ENCODE measurements at places on chromosomes 7 and 10. TPM values are rescaled to one million over a fixed set of nuclear protein-coding genes. Genes with fewer than 3 reads are reported as not detected.

PIP4K2A gene
- total RNA-seq, result 18.1 TPM

- DNase-seq, result peak; percentile 86
These were observed 27.5 kb downstream of the PVRIG start for GRCh38 chr7:100247152-100247757.

- DNase-seq, result no peak
These were observed 442.8 kb upstream of the NRP1 start for GRCh38 chr10:33777223-33777622.

GRCh38 chr7:65967361-65968155 lies 14.5 kb downstream of the GUSB start:
- DNase-seq, result no peak

PSMC2 gene
- total RNA-seq, result 353 TPM

SFRP4 gene
- total RNA-seq, result not detected

GRCh38 chr10:35594115-35595079 lies 10.7 kb upstream of the GJD4 start:
- DNase-seq, result no peak

DNA sequence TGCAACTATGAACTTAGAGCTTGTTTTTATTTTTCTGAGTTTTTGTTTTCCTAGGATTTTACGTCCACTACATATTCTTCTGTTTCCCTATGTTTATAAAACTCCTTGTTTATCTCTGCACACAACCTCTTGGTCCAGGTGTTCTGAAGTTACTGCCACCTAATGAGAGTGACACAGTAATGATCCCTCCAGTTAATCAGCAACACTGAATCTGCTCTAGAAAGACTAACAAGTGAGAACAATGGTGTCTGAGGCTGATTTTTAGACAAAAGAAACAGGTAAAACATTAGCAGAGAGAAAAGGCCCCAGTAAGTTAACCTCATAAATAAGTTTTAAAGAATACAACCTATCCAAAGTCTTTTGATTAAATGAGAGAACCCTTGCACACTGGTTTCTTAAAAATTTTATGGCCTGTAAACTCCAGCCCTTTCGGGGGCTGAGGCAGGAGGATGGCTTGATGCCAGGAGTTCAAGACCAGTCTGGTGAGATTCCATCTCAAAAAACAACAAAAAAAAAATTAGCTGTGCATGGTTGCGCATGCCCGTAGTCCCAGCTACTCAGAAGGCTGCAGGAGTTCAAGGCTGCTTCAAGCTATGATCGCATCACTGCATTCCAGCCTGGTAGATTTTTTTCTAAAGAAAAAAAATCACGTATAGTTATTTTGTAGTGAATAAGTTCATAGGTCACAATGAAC lies 397.6 kb downstream of the MAGI2 start:
- no peak for DNase-seq

DNAJC12 gene
- total RNA-seq, result 2.3 TPM

HELLS gene
- 65.8 TPM for total RNA-seq

GFRA1 gene
- 8.6 TPM for total RNA-seq

- peak; percentile 16 for DNase-seq
These were observed 6.9 kb downstream of the KLF6 start for GRCh38 chr10:3777981-3778691.

- no peak for DNase-seq
These were observed 1260.3 kb downstream of the XPNPEP1 start for GRCh38 chr10:108662975-108663374.

- DNase-seq, result peak; percentile 10
These were observed 154.3 kb downstream of the ELAPOR2 start for GRCh38 chr7:86904949-86905834.

GRCh38 chr7:4722308-4722707 lies 40.2 kb downstream of the FOXK1 start:
- no peak for DNase-seq

LOXL4 gene
- total RNA-seq, result 20.8 TPM

SHH gene
- not detected for total RNA-seq

TMEM196 gene
- not detected for total RNA-seq

- peak; percentile 17 for DNase-seq
These were observed 71.4 kb downstream of the TMEM270 start for GRCh38 chr7:73932364-73932763.

IFIT2 gene
- total RNA-seq, result 2.2 TPM

GRCh38 chr10:127148933-127149220 lies 47.5 kb downstream of the INSYN2A start:
- peak; percentile 87 for DNase-seq

LBX1 gene
- not detected for total RNA-seq

DNA sequence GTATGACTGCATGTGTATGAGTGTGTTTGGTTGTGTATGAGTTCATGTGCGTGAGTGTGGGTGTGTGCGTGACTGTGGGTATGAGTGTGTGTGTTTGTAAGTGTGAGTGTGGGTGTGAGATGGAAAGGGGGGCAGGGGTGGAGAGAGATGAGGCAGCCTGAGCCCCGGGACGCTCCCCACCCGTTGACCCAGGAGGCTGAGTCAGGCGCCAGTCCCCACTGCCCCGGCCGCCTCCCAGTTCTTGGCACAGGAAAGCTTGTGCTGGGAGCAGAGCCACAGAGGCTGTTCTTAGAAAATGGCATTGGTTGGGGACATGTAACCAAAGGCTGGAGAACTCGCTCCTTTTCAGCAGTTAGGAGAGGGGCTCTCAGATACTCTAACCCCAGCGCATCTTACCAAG lies 27.8 kb upstream of the NUB1 start:
- DNase-seq, result peak; percentile 61

GRCh38 chr7:84188786-84189405 lies 5.7 kb downstream of the SEMA3A start:
- DNase-seq, result peak; percentile 32

ANKRD61 gene
- under 0.01 TPM for total RNA-seq

DNA sequence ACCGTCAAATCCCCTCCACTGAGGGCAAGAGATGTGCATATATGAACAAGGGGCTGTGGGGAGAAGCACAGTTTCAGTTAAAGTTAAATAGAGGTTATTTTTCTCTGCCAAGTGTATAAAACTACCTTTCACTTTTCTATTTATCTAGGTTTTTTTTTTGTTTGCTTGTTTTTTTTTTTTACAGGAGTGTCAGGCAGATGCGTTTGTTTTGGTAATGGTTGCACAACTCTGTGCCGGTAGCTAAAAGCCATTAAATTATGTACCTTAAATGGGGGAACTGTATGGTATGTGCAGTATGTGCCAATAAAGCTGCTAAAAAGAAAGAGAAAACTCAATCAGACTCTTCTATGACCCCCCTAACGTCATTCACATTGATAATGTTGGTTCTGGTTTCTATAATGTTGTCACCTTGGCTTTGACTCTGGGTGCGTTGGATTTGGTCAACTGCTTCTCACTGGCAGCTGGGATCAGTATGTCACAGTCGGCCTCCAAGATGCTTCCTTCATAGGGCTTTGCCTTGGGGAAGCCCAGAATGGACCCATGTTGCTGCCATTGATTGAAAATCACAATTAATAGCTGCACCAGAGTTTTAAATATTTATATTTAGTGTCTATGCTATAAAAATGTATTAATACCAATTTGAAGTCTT lies 34.2 kb downstream of the GLUD1 start:
- DNase-seq, result no peak

GRCh38 chr10:73892310-73893030 lies 18.1 kb upstream of the CAMK2G start:
- DNase-seq, result peak; percentile 72

DNA sequence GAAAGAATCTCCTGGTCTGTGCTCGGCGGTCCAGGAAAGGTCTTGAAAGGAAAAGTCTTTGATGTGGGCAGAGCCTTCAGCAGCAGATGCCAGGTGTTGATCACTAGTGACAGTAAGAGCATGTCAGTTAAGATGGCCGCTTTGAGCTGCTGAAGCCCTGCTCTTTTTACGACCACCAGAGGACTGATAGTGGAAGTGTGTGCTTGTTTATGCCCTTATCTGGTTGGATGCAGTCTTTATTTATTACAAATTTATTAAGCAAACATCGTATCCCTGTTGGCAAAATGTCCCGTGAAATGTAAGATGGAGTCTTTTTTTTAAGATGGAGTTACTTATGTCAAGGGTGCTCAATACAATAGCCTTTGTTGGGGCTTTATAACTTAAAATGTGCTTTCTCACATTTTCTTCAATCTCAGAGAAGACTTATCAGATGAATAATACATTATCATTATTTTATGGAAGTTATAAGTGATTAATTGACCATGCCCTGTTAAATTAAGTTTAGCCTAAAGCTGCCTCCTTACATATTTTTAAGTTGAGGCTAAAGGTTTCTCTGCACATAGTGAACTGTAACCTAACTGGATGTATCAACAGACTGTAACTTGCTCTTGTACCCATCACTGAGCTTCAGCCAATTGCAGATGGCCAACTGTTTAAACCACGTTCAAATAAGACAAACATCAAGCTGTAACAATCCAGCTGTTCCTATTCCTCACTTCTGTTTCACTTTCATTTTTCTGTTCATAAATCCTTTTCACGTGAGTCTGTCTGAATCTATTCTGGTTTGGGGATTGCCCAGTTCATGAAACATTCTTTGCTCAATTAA lies 97.4 kb upstream of the PIK3CG start:
- peak; percentile 90 for DNase-seq

XRCC2 gene
- total RNA-seq, result 5.6 TPM

GRCh38 chr7:107113866-107114265 lies 54.9 kb upstream of the HBP1 start:
- DNase-seq, result no peak

HPSE2 gene
- total RNA-seq, result not detected

- no peak for DNase-seq
These were observed 531.2 kb upstream of the GHITM start for GRCh38 chr10:83607959-83608745.

DNA sequence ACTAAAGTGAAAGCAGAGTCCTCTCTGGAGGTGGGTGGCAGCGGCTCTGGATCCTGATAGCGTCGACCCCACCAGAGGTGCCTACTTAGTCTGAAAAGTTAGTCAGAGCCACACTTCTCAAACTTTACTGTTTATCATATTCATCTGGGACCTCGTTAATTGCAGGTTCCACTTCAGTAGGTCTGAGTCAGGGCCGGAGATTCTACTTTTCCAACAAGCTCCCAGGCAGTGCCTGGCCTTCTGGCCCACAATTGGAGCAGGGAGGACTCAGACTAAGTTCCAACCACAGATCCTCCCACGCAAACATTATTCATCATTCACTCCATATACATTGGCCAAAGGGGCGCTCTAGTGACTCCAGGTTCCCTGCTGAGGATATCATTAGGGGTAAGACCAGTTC lies 78.1 kb downstream of the VSTM4 start:
- peak; percentile 56 for DNase-seq

- no peak for DNase-seq
These were observed 37.3 kb upstream of the EXOC6 start for GRCh38 chr10:92810934-92811532.

DNA sequence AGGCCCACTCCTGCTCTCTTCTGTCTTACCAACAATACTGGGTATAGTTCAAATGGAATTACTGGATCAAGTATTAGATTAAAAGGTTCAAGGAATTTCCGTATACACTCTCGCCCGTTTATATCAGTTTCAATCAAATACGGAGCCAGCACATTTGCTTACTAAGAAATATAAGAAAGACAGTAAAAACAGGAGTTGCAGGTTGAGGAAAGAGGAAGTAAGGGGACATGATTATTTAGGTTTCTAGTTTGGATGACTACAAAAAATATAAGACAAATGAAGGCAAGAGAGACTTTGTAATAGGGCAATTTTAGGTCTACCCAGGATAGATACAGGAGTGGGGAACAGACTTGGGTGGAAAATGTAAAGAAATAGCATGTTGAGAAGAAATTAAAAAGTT lies 109.9 kb upstream of the ABI1 start:
- no peak for DNase-seq

GRCh38 chr7:82018226-82018625 lies 248.4 kb upstream of the HGF start:
- DNase-seq, result peak; percentile 19

PDK4 gene
- under 0.01 TPM for total RNA-seq

DNA sequence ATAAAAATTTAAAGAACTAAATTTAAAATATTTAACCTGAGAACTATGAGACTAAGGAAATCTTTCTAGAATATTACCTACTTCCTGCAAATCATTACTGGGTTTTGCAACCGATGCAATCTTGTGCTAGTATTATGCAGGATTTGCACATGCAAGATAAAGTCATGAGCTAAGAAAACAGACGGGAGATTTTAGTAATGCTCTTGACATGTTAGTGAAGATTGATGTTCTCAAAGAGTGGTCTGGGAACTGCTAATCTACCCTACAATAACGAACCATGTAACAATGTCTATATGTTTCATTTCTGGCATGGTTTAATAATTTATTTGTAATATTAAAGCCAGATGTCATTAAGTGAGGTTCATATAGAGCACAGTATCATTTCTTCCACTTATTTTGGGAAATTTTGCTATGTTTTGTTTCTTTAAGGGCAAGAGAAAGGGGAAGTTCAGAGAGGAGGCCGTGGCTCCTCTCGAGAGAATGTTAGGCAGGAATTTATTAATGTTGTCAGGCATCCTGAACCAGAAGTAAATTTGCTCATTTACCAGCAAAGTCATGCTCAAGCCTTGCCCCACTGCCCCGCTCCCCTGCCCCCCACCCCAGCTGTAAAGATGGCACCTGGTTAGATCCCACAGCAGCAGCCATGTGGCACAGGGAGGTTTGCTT lies 22.8 kb downstream of the LRRC17 start:
- no peak for DNase-seq

DNA sequence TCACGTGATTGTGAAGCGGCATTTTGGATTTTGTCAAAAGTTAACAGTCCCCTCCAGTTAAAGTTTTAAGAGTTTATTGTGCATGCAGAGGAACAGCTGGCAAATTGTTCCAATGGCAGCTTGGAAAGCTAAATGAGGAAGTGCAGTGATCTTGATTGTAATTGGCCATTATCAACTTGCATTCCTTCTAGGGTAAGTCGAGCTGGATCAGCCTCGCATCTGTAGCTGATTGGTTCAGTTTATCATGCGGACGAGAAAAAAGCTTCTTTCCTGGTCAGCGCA lies 566 bp downstream of the ZNF789 start:
- peak; percentile 82 for DNase-seq

GRCh38 chr10:131668903-131669302 lies 231.9 kb upstream of the PPP2R2D start:
- DNase-seq, result no peak

GRCh38 chr10:119416855-119417254 lies 125.7 kb downstream of the RGS10 start:
- peak; percentile 60 for DNase-seq

PRLHR gene
- total RNA-seq, result not detected

DNA sequence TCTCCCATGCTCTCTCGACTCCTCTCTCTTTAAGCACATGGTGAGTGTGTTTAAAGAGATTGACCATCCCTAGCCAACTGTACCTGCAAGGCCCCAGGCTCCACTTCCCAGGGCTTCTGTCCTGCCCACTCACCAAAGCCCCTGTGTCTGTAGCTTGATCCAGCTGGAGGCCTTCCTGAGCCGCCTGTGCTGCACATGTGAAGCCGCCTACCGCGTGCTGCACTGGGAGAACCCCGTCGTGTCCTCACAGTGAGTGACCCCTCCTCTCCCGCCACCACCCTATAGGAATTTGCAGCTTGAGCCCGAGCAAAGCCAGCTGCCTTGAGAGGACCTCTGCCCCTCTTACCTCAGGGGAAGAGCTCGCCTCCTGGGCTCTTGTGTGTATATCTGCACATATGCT lies 11.2 kb downstream of the ZFYVE27 start:
- DNase-seq, result no peak

- DNase-seq, result no peak
These were observed 115.3 kb upstream of the TCF7L2 start for GRCh38 chr10:112834751-112835181.

GRCh38 chr10:115706488-115707076 lies 566.4 kb downstream of the GFRA1 start:
- peak; percentile 30 for DNase-seq

Data from IMR-90 (cell line).